Uterine smooth muscle cell (primary cell): ENCODE measurements at places on chromosomes 11 and 22. TPM values are rescaled to one million over a fixed set of nuclear protein-coding genes. Genes with fewer than 3 reads are reported as not detected.

MS4A7 gene
- not detected in 2 replicates for total RNA-seq

FAM227A gene
- 1.3 and 2.4 TPM in 2 replicates for total RNA-seq

USP2 gene
- 0.11 and 1.00 TPM in 2 replicates for total RNA-seq

GLYAT gene
- total RNA-seq = not detected in 2 replicates

CWF19L2 gene
- 13.2 and 17.7 TPM in 2 replicates for total RNA-seq

OR6A2 gene
- total RNA-seq = 0.37 and 0.55 TPM in 2 replicates

LARGE2 gene
- total RNA-seq = not detected in 2 replicates

FXYD2 gene
- not detected in 2 replicates for total RNA-seq

CRYBB1 gene
- total RNA-seq = not detected in 2 replicates

LMO2 gene
- 0.22 TPM in 1 of 2 replicates, not detected in the other for total RNA-seq

OR8B3 gene
- not detected in 2 replicates for total RNA-seq

MAPK8IP1 gene
- total RNA-seq = 10.1 and 12.3 TPM in 2 replicates

NLRP14 gene
- total RNA-seq = 0.50 and 0.66 TPM in 2 replicates

JAML gene
- total RNA-seq = under 0.01 and 0.22 TPM in 2 replicates

MMP1 gene
- 221 and 608 TPM in 2 replicates for total RNA-seq

OR2AG1 gene
- not detected in 2 replicates for total RNA-seq

FGF4 gene
- not detected in 2 replicates for total RNA-seq

PLCB3 gene
- 55.2 and 56.8 TPM in 2 replicates for total RNA-seq

FADS3 gene
- total RNA-seq = 55.4 and 117 TPM in 2 replicates

TTLL12 gene
- total RNA-seq = 28.6 and 31.1 TPM in 2 replicates

SLC25A45 gene
- 0.75 and 1.3 TPM in 2 replicates for total RNA-seq

PATE4 gene
- total RNA-seq = not detected in 2 replicates

UPB1 gene
- total RNA-seq = not detected in 2 replicates

BLID gene
- 22.4 and 22.6 TPM in 2 replicates for total RNA-seq

OR8G1 gene
- not detected in 2 replicates for total RNA-seq

KCNC1 gene
- under 0.01 TPM in 1 of 2 replicates, not detected in the other for total RNA-seq

TRIM49 gene
- total RNA-seq = not detected in 2 replicates

OR56A1 gene
- not detected in 2 replicates for total RNA-seq

SAA2 gene
- not detected in 2 replicates for total RNA-seq

PKNOX2 gene
- 0.22 and 0.37 TPM in 2 replicates for total RNA-seq

SLC22A25 gene
- not detected in 2 replicates for total RNA-seq

PRMT3 gene
- 19.0 and 22.4 TPM in 2 replicates for total RNA-seq

GVQW3 gene
- total RNA-seq = 1.7 and 2.3 TPM in 2 replicates

VSIG10L2 gene
- total RNA-seq = 0.22 TPM in 1 of 2 replicates, not detected in the other

PATE2 gene
- total RNA-seq = 0.12 and 0.22 TPM in 2 replicates

SLC29A2 gene
- total RNA-seq = 0.11 and 0.37 TPM in 2 replicates

SYNGR1 gene
- total RNA-seq = 5.9 and 8.1 TPM in 2 replicates
